ENCODE measurements at places on chromosomes 2 and 18.

DNA sequence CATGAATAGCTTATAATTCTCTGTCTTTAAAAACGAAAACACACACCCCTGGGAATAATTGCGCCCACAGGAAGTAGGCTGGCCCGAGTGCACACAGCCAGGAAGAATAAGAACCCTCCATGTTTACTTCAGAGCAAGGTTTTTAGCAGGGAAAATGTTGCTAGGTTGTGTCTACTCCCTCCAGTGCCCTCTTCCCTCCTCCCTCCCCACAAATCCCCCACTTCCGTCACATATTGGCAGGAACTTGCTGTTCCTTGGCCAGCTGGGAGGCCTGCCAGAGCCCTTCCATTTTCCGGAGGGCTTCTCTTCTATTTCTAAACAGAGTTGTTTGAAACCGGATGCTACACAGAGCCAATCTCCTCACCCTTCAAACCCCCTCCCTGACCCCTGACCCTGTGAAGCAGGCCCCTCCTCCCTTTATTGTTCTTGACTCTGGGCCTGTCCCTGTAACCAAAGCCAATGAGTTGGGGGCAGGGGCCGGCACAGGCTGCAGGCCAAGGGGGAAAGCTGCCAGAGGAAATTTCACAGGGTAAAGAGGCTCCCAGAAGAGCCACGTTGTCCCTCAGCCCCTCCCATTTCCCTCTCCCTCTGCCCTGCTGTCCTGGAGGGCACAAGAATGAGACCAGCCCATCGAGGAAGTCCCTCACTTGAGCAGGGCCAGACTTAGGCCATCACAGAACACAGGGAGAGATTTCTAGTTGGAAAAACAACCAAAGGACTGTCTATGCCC lies 49.8 kb upstream of the LGALSL start:
- peak; percentile 70 for DNase-seq

- no peak for DNase-seq
Observed at GRCh38 chr2:168734199-168734760, 68.2 kb upstream of the NOSTRIN start.

- no peak for DNase-seq
Observed at GRCh38 chr2:108316033-108316432, 27.3 kb downstream of the SULT1C2 start.

DNA sequence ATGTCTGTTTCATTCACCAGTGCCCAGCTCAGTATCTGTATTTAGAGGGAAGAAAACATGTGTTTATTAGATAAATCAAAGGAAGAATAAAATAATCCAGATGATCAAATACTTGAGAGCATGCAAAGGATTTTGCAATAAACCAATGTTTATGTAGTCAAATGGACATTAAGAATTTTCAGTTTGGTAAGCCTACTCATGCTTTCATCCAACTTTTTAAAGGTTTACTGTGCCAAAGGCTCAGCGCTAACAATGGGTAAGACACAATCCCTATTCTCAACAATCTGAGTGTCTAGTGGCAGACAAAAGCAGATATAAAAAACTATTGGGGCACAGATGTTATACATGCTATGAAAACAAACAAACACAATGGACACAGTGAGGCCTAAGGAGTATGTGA lies 26.3 kb downstream of the GRB14 start:
- no peak for DNase-seq

All from stomach (tissue), 19 donors.